Astrocyte of the cerebellum (primary cell): ENCODE measurements at places on chromosomes 16 and 17.
A peak's percentile ranks its signal among the peaks of the same experiment; 100 is the strongest.

- DNase-seq, result peak; percentile 15
Measured at GRCh38 chr17:74987909-74988711, 678 bp downstream of the CDR2L start.

DNA sequence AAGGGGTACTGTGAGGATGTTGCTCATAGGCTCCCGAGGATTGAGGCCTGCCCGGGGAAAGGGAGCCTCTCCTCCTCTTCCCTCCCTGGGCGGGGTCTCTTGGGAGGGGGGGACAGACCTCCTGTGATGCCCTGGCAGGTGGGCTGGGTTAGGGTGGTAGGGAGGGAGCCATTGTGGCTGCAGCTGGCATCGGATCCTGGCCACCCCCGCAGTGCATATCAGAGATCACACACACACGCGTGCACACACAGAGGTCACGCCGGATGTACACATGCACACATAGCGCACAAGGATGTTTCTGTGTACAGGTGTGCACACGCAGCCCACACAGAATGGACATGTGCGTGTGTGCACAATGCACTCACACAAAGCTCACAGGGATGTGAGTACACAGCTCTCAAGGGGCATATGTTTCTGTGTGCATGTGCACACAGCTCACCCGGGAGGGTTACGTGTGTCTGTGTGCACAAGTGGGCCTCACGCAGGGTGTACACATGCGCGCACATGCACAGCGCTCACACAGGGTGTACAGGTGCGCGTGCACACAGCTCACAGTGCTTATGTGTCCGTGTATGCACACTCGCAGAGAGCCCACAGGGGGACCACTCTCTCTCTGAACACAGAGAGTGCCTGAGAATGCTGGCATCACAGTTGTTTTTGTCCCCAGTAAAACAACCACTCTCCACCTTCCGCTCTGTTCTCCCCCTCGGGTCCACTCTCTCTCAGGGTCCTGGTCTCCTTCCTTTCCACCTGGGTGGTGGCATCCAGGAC lies 2.4 kb downstream of the GJD3 start:
- no peak for DNase-seq

DNA sequence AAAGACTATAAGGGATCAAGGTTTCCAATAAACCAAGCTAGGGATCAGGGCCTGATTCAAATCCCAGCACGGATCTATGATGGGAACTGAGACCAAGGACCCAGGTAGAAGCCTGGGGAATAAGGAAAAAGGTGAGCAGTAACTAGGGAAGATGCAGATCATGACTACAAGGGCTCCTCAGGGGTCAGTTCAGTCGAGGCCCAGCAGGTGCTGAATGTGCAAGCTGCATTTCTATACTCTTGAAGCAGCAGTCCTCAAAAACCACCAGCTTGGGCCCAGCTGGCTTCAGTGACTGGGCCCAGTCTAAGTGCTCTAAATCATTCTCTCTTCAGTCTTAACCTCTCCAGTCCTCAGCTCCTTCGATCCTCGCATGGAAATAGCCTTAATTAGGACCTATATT lies 228.8 kb upstream of the AXIN2 start:
- no peak for DNase-seq

DNA sequence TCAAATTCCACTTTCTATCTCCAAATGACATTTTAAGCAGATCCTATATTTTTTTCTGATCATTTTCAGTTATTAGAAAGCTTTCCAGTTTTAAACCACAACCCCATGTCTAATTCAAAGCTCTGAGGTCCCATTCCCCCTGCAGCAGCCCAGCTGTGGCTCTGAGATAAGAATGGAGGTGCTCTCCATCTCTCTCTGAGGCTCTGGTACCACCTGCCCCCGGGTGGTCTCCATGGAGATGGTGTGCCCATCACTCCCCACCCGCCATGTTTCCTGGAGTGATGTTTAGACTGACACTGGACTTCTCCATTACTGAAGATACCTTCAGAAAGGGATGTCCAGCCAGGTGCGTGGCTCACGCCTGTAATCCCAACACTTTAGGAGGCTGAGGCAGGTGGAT lies 68.1 kb upstream of the SEC14L1 start:
- no peak for DNase-seq

DNA sequence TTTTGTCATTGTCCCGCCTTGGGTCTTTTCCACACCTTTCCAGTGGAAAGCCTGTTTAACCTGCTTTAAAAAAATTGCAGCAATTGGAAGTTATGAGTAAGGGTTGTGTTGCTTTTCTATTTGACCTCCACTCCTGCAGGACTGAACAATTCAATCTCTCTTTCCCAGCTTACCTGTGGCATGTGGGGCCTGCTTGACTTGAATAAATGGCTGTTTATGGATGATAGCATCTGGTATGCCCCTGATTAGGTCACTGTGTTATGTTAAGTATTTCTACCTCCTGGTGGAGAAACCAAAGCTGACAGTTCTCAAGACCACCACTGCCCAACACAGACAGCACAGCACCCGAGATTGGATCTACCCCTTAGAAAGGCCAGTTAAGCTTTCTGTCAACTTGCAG lies 64.8 kb upstream of the NOG start:
- DNase-seq, result no peak

GRCh38 chr17:72614871-72615626 lies 477.4 kb downstream of the SLC39A11 start:
- DNase-seq, result no peak

- no peak for DNase-seq
Measured at GRCh38 chr17:76720941-76721340, 5.5 kb downstream of the JMJD6 start.

DNA sequence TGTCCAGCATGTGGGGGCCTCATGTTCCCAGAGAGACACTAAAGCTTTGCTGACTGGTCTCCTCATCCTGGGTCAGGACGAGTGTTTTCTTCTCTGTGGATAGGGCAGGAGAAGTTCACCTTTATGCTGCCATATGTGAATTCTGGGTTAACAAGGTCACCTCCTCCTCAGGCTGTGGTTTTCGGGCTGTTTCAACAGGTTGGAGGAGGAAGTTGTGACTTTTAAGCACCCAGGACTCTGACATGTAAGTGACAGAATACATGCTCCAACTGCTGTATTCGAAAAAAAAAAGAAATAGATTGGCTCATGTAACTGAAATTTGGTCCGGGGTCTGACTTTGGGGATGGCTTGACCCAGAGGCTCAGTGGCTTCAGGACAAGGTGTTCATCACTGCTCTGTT lies 54.2 kb downstream of the SNX20 start:
- DNase-seq, result no peak

GRCh38 chr17:67696347-67696746 lies 21.4 kb upstream of the NOL11 start:
- DNase-seq, result no peak

DNA sequence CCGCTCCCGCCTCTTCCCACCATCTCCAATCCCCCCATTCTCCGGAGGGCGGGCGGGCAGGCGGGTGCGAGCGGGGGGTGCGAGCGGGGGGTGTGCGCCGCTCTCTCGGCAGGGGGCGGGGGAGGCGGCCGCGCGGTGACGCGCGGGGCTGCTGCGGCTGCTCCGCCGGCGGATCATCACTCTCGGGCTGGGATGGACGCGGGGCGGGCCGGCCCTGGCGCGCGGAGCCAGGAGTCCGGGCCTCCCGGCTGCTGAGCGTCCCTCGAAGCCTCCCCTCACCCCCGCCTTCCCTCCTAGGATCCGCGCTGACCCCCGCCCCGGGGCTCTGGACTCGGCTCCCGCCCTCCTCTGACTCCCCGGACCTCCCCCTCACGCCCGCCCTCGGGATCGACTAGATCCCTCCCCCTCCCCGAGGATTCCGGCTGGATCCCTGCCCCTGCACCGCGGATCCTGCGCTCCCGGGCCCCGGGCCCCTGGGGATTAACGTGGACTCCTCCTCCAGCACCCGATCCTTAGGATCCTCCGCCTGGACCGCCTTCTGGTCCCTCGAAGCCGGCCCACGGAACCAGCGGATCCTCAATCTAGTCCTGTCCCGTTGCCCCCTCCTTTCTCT lies 946 bp upstream of the TMEM256 start:
- DNase-seq, result no peak

- no peak for DNase-seq
Measured at GRCh38 chr17:40063901-40064531, 1.3 kb downstream of the THRA start.

GRCh38 chr17:76690596-76691280 lies 20.0 kb downstream of the MXRA7 start:
- DNase-seq, result no peak

DNA sequence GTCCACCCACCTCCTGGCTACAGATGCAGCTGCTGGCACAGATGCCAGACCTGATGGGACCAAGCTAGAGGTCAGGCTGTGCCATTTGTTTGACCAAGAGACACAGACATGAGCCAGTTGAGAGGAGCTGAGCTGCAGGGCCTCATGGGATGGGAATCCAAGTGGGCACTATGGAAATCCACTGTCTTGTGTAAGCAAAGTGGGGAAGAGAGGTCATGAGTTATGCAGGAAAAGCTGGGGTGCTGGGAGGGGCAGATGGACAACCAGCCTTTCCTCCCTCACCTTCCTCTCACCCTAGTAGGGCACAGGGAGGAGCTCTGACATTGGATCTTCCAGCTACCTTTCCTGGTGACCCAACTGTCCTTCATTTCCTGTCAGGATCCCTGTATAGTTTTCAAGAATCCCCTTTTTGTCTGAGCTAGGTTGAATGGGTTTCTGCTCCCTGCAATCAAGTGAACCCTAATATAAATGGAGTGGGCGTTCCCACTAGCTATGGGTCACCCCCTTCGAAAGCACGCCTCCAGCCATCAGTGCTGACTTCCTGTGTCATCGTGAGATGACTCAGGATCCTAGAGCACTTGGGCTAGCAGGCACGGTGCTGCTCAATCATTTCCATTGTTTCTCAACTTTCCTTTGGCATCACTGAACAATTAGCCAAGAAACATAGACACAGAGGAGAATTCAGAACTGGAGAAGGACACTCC lies 13.6 kb downstream of the ATPAF2 start:
- no peak for DNase-seq

DNA sequence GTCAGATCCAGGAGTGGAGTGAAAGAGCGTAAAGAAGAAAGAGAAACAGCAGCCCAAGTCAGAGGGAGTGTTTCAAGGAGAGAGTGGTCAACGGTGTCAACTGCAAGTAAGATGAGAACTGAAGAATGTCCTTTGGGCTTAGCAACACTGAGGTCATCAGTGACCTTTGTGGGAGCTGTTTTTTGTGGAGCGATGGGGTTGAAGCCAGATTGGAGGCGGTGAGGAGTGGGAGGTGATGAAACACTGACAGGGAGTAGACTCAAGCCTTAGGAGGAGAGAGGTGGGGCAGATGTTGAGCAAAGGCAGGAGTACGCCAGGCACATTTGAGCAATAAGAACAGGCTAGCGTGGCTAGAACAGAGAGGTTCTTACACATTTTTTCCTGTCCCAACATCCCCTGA lies 103.7 kb upstream of the GNAO1 start:
- no peak for DNase-seq

- no peak for DNase-seq
Measured at GRCh38 chr16:566475-567372, at the start of gene NHLRC4. TSS of gene NHLRC4 (plus strand) at chr16:567005. CDS start at chr16:568048, 1,043 bp downstream.

- DNase-seq, result no peak
Measured at GRCh38 chr17:5762191-5762590, 177.9 kb upstream of the NLRP1 start.

DNA sequence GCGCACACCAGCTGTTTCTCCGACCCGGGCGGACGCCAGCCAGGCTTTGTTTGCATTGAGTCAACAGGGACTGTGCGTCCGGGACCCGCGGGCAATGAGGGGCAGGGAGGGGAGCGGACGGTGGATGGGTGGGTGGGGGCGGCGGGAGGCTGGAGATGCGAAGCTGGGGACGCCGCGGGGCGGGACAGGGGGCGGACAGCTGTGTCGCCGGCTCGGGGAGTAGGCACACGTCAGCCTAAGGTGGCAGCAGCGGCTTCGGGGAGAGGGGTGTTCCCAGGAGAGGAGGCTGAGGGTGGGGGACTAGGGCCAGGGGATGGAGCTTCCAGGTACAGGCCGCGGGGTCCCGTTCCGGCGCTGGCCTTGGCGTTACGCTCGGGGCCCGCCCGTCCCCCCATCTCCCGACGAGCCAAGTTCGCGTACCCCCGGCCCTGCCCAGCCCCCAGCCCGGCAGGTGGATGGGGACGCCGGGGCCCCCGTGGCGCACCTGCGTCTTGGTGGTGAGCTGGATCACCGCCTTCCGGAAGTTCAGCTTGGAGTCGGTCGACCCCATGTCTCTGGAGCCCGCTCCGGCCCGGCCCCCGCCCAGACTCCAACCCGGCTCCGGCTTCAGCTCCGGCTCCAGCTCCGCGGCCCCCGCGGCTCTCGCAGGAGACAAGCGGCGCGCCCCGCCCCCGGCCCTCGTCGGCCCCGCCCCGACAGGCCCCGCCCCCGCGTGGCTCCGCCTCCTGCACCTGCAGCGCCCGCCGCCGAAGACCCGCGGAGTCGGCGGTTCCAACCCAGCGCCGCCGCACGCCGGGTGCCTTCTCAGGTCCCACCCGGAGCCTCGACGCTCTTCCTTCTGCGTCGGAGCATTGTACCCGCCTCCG lies at the start of gene HID1:
TSS of gene HID1 (minus strand) at position 653 of the 866 bp plus-strand sequence. CDS start at position 550, 103 bp downstream.
- DNase-seq, result no peak

DNA sequence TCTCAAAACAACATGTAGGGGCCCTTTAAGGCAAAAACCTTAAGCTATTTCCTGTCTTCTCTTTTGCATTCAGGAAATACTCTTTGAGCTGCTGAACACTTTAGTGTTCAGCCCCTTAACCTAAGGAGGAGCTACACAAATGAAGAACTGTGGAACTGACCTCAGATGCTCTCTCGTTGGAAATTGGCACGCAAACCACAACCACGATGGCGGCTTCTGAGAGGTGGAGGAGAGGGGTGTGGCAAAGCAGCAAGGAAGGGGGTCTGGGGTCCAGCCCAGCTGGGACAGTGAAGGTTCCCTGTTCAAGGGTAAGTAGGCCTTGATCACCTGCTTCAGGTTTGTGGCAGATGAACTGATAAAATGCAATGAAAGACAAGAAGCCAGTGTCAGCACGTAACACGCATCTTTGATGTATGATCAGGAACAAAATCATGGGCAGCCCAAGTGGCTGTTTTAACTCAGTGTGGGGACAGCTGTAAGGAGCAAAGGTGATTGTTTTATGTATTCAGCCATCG lies 291.6 kb upstream of the TNRC6C start:
- no peak for DNase-seq
